ENCODE measurements at places on chromosomes 7 and 10.

DNA sequence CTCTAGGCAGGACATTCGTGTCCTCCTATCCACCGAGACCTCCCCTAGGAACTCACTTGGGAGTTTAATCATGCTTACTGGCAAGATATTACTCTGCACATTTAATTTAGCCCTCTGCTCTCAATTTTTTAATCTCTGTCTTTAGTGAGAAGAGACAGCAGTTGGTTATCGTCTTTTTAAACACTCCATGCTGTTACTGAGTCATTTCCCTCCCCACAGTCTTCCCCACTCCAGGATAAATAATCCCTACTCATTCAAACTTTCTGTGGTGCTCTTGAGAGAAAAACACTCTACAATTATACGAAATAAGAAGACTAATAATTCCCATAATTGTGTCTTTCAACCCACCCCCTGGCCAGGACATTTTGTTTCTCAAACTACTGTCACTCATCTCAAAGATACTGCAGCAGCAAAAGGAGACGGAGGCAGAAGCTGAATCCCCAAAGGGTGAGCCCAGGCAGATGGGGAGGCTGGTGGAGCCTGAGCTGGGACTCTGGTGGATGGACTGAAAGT, 84.2 kb downstream of the ANK3 start:
- DNase-seq, result peak; percentile 64

DNA sequence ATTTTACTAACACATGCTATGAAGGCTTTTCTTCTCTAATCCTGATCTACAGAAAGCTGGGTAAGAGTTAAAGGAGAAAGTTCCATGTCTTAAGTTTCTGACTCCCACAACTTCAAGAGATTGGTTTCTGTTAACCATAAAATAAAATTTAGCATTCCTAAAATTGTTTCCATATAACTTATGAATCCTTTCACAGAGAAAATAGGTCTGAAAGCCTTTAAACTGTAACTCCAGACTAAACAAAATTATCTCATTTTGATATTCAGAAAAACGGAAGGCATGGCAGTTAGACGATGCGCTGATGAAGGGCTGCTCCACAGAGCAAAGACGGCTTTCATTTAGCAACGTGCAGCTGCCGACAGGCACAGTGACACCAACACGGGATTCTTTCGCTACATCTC, 133.3 kb downstream of the SLC25A13 start:
- DNase-seq, result peak; percentile 28

DNA sequence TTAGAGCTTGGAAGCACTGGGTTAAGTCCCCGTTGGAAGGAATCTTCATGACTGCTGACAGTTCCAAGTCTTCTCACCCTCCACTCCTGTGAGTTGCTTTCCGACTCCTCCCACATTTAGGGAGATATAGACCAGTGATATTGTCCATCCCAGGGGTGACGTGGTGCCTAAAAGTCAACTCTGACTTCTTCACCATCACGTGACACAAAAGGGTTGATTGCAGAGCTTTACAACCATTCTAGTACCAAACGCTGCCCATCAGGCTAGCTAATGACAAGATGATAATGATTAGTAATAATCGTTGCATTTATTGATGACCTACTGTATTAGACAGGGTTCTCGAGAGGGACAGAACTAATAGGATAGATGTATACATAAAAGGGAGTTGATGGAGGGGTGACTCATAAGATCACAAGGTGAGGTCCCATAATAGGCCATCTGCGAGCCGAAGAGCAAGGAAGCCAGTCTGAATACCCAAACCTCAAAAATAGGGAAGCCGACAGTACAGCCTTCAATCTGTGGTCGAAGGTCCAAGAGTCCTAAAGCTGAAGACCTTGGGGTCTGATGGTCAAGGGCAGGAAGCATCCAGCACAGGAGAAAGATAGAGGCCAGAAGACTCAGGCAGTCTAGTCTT, 85.3 kb upstream of the CARD11 start:
- DNase-seq, result no peak

- DNase-seq, result no peak
These were observed 256.7 kb upstream of the GNAI1 start for GRCh38 chr7:79877874-79878465.

DNA sequence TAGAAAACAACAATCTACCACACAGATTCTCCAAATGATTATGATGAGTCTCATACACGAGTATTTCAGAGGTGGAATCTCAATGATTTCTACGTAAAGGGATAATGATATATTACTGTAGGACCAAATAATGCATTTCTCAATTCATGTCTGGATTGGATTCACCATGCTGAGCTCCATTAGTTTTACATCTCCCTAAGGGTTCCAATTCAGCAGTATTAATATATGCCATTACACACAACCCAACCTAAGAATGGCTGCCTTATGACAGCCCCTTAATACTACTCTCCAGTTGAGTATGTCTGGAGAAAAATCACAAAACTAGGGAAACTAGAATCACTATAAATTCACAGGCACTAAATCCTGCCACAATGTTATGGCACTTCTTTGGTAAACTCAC, 234.3 kb upstream of the PLXNA4 start:
- DNase-seq, result no peak

DNA sequence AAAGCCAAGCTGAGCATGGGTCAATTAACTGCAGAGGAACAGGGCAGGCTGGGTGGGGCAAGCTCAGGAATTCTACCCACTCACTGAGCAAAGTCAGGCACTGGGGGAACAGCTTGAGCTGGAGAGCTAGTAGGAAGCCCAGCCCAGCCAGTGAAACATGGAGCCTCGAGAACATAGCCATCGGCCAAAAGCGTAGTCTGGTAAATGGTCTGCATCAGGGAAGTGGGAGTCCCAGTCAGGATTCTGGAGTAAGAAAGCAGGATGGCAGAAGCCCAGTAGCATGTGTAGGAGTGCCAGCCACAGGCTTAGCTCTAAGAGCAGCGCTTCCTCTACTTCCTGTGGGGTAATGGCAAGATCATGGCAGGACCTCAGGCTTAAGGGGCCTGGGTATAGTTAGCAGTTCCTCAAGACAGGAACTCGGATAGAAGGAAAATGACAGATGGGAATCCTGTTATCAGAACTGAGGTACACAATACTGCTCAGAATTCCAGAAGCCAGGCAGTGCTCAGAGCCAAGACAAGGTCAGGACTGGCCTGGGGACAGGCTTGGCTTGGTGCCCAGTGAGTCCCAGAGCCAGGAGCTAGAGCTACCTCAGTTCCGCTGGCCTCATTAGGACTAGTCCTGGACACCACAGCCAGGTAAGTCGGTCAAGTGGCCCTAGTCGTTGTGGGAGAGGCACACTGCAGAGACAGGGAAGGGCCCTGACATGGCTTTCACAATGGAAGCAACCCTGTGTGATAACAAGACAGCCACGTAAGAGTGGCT, 65.4 kb upstream of the MXI1 start:
- DNase-seq, result no peak

DNA sequence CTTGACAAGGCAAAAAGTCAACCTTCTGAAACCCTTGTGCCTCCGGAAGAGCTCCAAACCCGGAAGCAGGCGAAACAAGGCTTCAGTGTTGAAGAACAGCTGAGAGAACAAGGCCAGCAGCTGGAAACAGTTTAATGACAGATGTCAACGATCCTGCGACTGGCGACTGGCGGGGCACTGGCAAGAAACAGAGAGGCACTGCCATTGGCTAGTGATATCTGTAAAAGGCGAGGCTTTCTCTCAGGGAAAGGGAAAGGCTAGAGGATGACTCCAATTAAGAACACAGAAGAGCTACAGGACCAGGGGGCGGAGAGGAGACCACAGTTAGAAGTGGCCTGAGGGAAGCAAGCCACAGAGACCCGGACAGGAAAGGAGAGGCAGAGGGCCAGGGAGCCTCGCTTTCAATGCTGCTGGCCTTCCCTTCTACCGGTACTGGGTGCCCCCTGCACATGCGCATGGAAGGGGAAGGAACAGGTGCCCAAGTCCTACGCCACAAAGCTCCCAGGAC, 19.4 kb downstream of the ITGB1 start:
- peak; percentile 42 for DNase-seq

- DNase-seq, result no peak
These were observed 107.3 kb downstream of the PDGFA start for GRCh38 chr7:412313-412710.

DNA sequence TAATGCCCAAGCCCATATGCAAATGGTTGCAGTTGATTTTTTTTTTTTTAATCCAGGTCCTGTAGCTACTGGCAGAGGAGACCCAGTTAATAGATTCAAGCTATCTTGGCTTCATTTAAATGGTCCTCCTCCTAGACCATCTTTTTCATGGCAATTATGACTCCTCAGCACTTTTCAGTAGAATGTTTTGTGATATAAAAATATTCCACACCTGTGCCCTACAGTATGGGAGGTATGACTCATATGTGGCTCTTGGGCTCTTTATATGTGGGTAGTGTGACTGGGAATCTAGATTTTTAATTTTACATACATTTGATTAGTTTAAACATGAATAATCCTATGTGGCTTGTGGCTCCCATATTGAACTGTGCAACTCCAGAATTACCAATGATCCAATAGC, 80.1 kb downstream of the ITGB1 start:
- no peak for DNase-seq

DNA sequence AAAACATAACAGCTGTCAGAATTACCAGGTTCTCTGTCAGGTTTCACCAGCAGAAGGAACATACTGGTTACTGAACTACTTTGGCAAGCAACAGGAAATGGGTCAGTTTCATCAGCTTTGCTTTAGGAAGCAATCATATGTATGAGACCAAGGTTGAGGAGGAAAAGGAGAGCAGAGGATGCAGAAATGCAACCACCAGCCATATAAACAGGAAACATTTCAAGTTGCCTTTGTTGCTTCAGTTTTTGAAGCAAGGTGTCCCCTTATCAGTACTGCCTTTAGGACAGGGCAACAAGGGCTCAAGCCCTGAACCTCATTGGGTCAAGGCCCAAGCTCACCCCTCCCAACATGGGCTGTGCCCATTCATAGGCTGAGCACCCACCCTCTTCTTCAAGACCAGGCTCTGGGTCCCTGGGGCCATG, 10.2 kb downstream of the HIPK2 start:
- DNase-seq, result no peak

GRCh38 chr7:2478399-2478785, 2.2 kb upstream of the GRIFIN start:
- peak; percentile 43 for DNase-seq

- peak; percentile 89 for DNase-seq
These were observed at the start of gene YWHAG for GRCh38 chr7:76358481-76359110. TSS of gene YWHAG (minus strand) at chr7:76358991. CDS start at chr7:76358808, 183 bp downstream.

DNA sequence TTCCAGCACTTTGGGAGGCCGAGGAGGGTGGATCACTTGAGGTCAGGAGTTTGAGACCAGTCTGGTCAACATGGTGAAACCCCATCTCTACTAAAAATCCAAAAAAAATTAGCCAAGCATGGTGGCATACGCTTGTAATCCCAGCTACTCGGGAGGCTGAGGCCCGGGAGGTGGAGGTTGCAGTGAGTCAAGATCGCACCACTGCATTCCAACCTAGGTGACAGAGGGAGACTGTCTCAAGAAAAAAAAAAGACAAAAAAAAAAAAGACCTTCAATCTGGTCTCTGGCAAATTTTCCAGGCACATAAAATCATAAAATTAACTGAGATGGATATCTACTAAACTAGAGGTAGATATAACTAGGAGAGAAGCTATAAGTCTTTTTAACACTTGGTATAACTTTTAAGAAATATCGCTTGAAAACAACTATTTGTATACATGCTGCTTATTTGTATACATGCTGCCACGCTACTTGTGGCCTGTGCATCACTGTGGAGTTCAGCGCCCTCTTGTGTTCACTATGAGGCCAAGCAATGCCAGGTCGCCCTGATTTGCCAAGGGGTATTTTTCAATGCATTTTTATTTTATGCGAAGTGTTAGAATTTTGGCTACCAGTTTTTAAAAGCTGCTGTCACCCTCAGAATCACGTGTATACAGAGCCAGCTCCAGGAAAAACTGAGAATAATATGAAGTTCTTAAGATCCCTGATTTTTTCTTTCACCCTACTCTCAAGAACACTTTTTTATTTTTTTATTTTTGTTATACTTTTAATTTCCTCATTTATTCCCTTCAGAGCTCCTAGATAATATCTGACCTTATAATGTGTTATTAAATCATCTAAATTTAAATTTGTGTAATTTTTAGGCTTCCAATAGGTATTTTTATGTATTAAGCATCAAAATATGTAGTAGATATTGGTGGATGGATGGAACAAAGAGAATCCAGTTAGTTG, 26.7 kb downstream of the CYCS start:
- peak; percentile 64 for DNase-seq

DNA sequence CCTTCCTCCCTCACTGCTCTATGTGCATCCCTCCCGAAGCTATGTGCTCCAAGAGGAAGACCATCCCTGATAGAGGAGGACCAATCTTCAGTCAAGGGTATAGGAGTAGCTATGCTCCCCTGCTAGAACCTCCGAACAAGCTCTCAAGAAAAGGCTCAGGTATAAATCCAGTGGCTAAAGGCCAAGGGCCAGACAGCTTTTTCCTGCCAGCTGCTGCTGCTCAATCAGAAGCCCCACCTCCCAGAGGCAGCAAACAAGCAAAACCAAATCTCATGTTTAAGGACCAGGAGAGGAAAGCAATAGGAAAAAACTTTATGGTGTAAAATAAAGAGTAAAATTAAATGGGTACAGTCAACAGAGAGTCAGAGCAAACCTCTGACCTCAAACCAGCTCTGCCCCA, 187.2 kb downstream of the FGFR2 start:
- no peak for DNase-seq

GRCh38 chr7:117043108-117043825, 90.0 kb downstream of the ST7 start:
- peak; percentile 56 for DNase-seq

- DNase-seq, result no peak
These were observed 116.9 kb upstream of the ANLN start for GRCh38 chr7:36272567-36273269.

DNA sequence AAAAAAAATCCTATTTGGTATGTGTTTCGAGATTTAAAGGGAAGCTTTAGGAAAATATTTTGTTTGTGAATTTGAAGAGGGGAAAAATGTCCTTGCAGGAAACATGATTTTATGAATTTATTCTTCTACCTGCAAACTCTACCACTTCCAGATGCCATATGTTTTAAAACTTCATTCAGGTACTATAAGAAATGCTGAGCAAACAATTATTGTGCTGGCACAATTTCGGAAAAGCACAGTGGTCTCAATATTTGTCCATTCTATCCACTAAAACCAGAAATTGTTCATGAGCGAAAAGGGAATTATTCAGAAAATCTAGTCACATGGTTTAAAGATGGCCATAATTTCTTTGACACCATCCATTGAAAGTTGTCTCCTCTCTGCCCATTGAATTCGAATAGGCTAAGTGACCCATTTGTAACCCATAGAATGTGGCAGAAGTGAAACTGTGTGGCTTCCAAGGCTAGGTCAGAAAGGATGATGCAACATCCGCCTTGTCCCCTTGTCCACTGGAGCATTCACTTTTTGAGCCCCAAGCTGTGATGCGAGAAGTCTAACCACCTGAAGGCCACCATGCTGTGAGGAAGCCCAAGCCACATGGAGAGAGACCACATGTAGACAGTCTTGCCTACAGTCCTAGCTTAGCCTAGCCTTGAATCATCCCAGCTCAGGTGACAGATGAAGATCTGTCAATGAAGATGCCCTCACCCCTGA, 189.8 kb upstream of the PRKCQ start:
- no peak for DNase-seq

GRCh38 chr7:16357921-16358320, 63.4 kb downstream of the CRPPA start:
- DNase-seq, result no peak

GRCh38 chr7:41114131-41114530, 588.8 kb downstream of the INHBA start:
- DNase-seq, result peak; percentile 23
